Lung microvascular endothelial cell (primary cell): ENCODE measurements at places on chromosomes 6 and 20. TPM values are rescaled to one million over a fixed set of nuclear protein-coding genes. Genes with fewer than 3 reads are reported as not detected.

- no peak for DNase-seq
Measured at GRCh38 chr6:15841937-15842726, 179.3 kb upstream of the DTNBP1 start.

DNA sequence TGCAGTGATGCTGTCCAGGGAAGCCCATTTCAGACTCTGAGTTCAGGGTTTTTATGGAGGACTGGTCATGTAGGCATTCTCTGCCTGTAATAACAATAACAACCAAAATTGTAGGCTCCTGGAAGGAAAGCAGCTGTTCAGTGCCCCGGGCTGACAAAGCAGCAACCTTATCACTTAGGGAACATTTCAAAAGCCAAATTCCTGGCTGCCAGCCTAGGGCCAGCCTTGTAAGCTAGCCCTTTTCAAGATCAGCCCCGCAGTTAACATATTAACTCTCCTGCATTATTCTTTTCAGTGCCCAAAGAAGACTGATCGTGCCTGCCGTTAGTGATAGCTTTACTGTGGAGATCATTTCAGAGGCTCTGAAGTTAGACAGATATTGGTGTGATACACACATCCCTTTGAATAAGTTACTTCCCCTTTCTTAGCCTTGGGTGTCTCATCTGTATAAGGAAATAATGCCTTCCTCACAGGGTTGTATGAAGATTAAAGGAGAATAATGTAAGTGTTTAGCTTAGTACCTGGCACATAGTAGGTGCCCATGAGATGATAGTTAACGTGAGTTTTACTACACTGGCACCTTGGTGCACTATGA is 44.1 kb downstream of the CTNNBL1 start:
- no peak for DNase-seq

DNA sequence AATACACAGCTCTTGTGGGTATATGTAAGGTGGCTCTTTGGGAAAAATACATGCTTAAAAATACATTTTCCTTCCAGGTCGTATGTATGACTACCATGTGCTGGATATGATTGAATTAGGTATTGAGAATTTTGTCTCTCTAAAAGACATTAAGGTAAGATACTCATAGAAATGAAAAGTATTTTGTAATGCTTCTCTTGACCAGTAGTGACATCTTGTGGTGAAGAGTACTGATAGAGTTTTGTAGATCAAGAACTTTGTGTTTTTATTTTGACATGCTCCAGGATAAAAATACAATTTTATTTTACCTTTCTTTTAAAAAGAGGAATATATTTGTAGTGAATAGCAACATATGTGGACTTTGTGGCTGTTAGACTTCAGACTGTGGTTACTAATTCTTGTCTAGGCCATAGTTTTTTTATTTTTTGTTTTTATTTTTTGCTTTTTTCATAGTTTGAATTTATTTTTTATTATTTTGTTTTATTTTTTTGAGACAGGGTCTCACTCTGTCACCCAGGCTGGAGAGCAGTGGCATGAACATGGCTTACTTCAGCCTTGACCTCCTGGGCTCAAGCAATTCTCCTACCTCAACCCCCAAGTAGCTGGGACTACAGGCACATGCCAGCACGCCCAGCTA is 17.9 kb downstream of the RPF2 start:
- DNase-seq = peak; percentile 55

DNA sequence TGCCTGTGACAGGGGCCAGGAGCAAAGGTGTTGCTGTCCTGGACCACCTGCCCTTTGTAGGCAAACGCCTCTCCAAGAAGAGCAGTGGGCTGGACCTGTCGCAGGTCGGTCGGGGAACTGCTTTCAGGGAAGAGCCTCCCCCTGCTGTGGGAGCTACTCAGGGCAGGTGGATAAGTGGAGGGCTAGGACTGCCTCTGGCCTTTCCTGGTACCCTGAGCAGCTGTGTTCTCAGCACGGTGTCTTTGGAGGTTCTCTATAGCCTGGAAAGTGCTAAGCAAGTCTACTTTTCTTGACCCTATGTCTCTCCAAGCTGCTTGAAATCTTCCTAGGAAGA is 35.0 kb downstream of the BPIFB1 start:
- DNase-seq = no peak

DNA sequence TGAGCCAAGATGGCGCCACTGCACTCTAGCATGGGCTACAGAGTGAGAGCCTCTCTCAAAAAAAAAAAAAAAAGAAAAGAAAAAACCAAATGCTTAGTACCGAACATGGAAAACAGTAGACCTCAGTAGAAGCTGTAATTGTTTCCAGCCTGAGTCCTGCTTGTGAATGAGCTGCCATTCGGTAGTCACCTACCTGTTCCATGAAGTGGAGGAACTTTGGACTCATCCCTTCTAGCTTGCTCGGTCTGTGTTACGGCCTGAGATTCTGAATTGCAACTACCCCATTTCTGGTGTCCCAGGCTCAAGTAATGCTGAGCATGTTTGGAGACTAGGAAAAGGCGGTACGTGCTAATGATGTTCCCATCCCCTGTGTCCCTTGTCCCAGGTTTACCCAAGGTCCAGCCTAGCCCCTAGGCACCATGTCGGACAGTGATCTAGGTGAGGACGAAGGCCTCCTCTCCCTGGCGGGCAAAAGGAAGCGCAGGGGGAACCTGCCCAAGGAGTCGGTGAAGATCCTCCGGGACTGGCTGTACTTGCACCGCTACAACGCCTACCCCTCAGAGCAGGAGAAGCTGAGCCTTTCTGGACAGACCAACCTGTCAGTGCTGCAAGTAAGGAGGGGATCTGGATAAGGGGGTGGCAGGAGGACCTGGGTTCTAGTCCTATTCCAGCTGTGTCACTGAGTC is 5.1 kb downstream of the TGIF2 start:
- DNase-seq = no peak

DNA sequence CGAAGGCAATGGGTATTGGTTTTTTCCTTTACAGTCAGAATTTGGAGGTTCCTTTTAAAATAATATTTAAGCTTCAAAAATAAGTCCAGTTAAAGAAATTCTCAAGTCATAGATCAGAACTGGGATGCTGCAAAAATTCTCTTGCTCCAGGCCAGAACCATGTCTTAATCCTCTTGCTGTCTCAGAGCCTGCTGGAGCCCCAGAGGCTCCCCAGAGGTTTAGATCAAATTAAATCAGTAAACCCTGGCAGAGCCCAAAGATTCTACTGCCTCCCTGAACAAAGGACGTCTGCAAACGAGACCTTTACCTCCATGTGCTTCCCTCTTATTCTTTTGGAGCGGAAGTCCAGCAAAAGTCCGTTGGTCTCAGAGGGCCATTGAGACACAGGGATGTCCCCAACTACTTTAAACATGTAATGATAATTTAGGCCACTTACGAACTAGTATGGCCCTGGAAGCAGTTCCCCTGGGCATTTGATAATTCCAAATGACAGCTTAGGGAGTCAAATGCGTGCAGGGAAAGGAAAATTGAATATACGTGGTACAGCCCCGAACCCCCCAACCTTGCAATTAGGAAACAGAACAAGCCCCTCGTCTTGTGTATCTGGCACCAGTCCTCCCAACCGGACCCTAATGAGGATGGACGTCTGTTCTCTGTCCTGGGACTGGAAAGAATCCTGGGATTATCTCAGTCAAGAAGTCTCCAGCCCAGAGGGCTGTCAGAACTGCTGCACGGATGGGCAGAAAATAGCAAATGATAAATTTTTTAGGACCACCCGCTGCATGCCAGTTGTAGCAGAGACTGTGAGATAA is 31.5 kb downstream of the SULF2 start:
- DNase-seq = no peak

DNA sequence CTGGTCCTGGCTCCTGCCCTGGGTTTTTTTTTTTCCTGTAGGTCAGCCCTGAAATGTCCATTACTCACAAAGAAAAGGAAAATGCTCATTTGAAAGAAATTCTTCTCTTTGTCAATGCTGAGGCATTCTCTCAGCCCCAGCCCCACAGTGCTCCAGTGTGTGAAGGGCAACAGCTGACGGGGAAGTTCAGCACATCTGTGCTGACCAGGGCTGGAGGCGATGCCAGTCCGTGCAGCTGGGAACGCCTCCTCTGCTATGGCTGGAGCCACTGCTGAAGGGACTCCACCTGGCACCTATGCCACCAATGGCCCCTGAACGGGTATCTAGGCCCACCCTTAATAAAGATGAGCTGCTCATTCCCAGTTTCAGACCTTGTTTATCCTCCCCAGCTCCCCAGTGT is 71.9 kb upstream of the SLCO4A1 start:
- no peak for DNase-seq

- DNase-seq = no peak
Measured at GRCh38 chr20:38034961-38035360, 1.4 kb downstream of the RPRD1B start.

DNA sequence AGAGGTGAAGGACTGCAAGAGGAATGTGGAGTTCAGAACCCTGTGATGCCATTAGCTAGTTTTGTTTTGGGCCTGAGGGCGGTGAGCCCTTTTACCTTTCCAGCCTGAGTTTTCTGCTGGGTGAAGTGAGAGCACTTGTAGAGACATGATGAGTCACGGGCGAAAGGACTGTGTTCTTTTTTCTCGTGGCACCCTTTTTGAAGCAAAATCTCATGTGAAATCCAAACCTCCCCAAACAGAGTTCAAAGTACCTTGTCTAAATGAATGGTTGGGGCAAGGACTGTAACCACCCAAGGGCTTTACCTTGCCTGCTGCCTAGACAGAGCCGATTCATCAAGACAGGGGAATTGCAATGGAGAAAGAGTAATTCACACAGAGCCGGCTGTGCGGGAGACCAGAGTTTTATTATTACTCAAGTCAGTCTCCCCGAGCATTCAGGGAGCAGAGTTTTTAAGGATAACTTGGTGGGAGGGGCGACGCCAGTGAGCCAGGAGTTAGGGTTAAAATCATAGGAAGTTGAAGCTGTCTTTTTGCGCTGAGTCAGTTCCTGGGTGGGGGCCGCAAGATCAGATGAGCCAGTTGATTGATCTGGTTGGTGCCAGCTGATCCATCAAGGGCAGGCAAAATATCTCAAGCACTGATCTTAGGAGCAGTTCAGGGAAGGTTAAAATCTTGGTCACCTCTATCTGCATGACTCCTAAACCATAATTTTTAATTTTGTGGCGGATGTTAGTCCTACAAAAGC is 25.8 kb downstream of the SAMD5 start:
- DNase-seq = no peak

DNA sequence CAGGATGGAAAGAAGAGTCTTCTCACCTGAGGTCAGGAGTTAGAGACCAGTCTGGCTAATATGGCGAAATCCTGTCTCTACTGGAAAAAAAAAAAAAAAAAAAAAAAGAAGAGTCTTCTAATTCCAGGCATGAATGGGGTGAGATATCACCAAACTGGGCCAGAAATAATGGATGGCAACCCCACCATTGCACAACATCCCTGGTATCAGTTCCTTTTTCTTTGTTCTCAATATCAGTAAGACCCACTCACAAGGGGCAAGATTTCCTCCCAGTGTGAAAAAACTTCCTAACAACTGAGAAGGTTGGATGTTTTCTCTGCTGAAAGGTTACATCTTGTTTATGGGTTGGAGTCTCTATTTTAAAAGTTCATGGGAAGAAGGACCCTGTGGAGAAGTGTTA is 23.6 kb upstream of the NR2E1 start:
- no peak for DNase-seq

- peak; percentile 83 for DNase-seq
Measured at GRCh38 chr6:30483677-30484279, 5.5 kb upstream of the HLA-E start.

- peak; percentile 35 for DNase-seq
Measured at GRCh38 chr6:28474441-28475219, 31.3 kb upstream of the ZSCAN23 start.

DNA sequence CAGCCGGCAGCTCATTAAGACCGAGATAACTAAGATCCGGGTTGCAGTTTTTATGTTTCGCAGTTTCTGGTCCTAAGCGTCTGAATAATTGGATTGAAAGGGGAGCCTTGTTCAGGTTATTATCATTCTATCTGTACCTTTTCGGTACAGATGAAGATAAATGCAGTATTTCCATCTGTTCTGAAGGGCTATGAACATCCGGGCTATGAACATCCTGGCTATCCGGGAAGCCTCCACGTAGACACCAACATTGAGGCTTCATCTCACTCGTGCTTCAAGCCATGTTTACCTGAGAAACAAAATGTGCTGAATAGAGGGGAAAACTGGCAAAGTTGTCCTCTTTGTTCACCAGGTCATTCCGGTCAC is 399 bp upstream of the REPS1 start:
- DNase-seq = no peak

FOXC1 gene
- 3.1 and 5.8 TPM in 2 replicates for total RNA-seq

METTL24 gene
- not detected in 2 replicates for total RNA-seq

LY6G6F gene
- total RNA-seq = not detected in 2 replicates

SLC52A3 gene
- under 0.01 TPM in 2 replicates for total RNA-seq

PROKR2 gene
- total RNA-seq = not detected in 2 replicates

LHFPL5 gene
- total RNA-seq = not detected in 2 replicates

NR2E1 gene
- total RNA-seq = not detected in 2 replicates

SNAP91 gene
- total RNA-seq = 0.22 and 0.40 TPM in 2 replicates

LRRC73 gene
- total RNA-seq = under 0.01 TPM in 2 replicates

SLC35F1 gene
- not detected in 2 replicates for total RNA-seq
